ENCODE measurements at places on chromosomes 5 and 9. TPM values are rescaled to one million over a fixed set of nuclear protein-coding genes. Genes with fewer than 3 reads are reported as not detected.

- no peak for DNase-seq
These were observed 6.8 kb downstream of the PIP5KL1 start for GRCh38 chr9:127923771-127924170.

The C5orf22 gene
- total RNA-seq, result 54.0 TPM

The MSX2 gene
- total RNA-seq, result 7.0 TPM

DNA sequence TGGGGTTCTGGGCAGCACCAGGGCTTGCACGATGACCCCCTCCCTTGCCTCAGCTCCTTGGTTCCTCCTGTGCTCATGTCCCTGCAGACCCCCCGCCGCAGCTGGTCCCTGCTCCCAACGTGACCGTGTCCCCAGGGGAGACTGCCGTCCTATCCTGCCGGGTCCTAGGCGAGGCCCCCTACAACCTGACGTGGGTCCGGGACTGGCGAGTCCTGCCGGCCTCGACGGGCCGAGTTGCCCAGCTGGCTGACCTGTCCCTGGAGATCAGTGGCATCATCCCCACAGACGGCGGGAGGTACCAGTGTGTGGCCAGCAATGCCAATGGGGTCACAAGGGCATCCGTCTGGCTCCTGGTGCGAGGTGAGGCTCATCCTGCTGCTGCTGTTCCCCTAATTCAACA is 39.1 kb downstream of the HMCN2 start:
- no peak for DNase-seq

The PCDHB3 gene
- 1.3 TPM for total RNA-seq

DNA sequence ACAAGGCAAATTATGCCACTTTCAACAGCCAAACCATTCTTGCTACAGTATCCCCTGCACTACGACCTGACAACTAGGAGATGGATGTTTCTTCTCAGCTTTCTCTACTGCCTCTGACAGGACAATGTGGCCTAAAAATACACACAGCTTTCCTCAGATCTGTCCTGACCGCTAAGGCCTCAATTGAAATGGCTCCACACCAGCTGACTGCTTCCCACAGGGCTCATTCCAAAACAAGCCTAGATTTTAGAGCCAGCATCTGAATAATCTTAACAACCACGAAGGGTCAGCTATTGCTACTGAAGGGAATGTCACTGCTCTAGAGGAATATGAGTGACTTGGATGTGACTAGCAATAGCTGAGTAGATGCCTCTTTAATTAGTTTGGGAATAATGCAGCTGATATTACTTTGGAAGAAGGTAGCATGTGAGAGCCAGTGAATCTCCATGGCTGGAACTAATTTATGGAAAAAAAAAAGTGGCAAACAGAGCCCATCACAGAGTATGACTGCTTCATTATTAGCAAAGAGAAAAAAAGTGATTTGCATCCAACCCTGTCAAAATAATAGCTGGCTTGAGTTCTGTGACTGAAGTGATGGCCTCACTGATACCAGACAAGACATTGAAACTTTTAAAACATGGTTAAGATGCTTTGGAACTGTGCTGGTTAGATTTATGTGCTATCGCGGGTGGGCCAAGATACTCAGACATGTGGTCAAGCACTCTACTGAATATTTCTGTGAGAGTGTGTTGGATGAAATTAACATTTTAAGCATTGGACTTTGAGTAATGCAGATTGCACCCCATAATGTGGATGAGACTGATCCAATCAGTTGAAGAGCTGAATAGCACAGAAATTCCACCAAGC is 450.2 kb downstream of the NR2F1-AS1 start:
- no peak for DNase-seq

The ZNF483 gene
- 16.9 TPM for total RNA-seq

Data from SJCRH30 (cell line).